ENCODE measurements at places on chromosomes 6 and 20. TPM values are rescaled to one million over a fixed set of nuclear protein-coding genes. Genes with fewer than 3 reads are reported as not detected.

DNA sequence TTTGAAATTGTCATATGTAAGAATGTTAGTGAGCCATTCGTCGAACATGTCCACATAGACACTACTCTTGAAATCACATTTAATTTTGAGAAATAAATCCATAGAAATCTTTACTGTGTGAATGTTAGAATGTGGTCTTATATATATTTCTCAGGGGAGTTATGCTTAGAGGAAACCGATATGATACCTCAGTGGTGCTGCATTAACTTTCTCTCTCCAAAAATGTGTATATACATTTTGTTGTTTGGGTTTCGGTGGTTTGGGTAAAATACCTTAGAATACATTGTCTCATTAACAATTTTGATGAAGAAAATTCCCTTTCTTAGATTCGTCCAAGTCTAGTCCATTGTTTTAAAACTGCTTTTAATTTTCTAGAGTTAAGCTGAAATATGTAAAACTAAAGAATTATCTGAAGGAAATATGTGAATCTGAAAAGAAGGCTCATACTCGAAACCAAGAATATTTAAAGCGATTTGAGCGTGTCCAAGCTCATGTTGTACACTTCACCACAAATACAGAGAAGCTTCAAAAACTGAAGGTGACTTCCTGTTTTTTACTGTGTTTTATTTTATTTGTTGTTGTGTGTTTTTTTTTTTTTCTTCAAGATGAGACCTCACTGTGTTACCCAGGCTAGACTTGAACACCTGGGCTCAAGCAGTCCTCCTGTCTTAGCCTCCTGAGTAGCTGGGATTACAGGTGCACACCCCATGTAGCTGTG lies 10.3 kb downstream of the KIZ start:
- DNase-seq, result no peak

DNA sequence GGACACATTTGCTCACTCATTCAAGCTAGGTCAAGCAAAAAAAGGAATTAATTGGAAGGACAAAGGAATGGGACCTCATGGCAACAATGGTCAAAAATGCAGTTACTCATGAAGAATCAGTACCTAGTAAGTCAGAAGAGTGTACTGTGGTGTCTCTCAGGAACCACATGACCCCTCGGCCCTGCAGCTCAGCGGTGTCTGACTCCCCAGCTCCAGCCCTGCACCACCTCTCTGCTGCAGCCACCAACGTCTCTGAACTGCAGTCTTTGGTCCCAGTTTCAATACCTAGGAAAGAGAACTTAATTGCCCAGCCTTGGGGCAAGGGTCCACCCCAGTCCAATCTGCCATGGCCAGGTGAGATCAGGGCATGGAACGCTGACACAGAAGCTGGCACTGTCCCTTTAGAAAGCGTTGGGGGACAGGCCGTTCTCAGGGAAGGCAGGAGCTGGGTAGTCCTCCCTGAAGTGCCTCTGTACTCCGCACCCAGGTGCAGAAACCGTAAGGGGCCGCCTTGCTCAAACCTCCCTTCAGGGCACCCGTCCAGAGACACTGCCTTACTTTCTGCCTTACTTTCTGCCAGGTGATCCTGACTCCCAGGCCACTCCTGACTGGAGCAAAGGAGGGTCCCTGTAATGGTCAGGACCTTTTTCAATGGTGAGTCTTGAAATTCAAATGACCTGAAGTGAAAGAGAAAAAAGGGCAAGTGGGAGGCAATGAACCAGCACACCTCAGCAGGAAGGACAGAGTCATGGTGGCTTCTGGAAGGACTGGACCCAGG lies 13.2 kb upstream of the NELFCD start:
- no peak for DNase-seq

GRCh38 chr6:88167352-88167937 lies 1.3 kb upstream of the CNR1 start:
- DNase-seq, result no peak

- no peak for DNase-seq
Observed at GRCh38 chr6:3882866-3883265, 33.7 kb downstream of the FAM50B start.

DNA sequence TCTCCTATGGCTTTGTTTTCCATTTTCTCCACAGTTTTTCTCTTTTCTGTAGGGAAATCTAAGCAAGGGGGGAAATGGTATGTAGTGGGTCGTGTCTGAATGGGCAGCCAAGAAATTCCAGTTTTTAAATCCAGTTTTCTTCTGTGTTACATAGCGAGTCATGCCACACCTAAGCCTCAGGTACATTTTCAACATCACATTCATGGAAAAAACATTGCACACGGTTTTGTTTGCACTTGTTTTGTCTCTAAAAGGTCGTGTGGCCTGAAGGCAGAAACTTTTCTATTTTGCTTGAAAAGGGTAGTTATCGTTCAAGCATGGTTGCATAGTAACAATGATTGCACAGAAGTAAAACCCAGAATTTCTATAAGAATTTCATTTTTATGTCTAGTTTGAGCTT lies 70.5 kb downstream of the MOXD1 start:
- no peak for DNase-seq

- no peak for DNase-seq
Observed at GRCh38 chr20:32037929-32038328, 14.1 kb upstream of the HCK start.

- DNase-seq, result peak; percentile 90
Observed at GRCh38 chr6:167764713-167765479, 61.8 kb upstream of the AFDN start.

GRCh38 chr20:23484081-23484480 lies 6.8 kb upstream of the CST8 start:
- no peak for DNase-seq

GRCh38 chr6:108163267-108163643 lies 2.6 kb upstream of the NR2E1 start:
- no peak for DNase-seq

GRCh38 chr6:170188571-170189001 lies 102.3 kb downstream of the DLL1 start:
- DNase-seq, result no peak

GRCh38 chr6:36431197-36431596 lies 11.5 kb downstream of the PXT1 start:
- no peak for DNase-seq

GRCh38 chr20:37369846-37370245 lies 23.9 kb downstream of the SRC start:
- DNase-seq, result no peak

- DNase-seq, result no peak
Observed at GRCh38 chr6:14023855-14024254, 93.7 kb upstream of the CD83 start.

DNA sequence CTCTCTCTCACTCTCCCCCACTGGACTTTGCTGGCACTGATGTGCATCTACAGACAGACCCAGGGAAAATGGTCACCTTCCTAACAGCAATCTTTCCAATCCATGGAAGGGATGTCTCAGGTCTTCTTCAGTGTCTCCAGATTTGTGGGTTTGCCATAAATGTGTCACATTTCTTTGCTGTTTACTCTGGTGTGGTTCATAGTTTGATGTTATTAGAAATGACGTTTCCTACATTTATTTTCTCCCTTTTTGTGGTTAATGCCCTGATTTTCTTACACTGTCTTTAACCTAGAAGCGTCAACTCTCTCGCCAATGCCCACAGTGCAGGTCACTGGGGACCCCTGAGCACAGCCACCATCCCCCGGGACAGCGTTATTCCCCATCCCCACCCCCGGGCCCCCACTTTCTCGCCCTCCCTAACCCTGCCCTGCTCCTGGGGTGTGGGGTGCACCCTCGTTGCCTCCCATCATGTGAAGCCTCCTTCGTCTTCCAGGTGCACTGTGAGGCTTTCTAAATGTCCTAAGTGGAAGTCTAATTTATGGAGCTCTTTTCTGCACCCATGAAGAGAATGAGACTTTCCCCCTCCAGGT lies 86.5 kb downstream of the YTHDF1 start:
- no peak for DNase-seq

- no peak for DNase-seq
Observed at GRCh38 chr6:34227761-34228421, 8.8 kb upstream of the HMGA1 start.

- DNase-seq, result peak; percentile 86
Observed at GRCh38 chr20:54070187-54070987, at the start of gene BCAS1. Gene BCAS1, minus strand, starts transcription at chr20:54070594. Its CDS starts 11,876 bp downstream, at chr20:54058718.

Gene TTLL9
- not detected for total RNA-seq

Gene NKAPL
- not detected for total RNA-seq

Gene GHRH
- total RNA-seq, result not detected

Gene RAMACL
- total RNA-seq, result not detected

Gene SLC35A1
- 15.6 TPM for total RNA-seq

Gene WFDC10B
- not detected for total RNA-seq

Gene PGC
- 225 TPM for total RNA-seq

Gene SPATS1
- total RNA-seq, result not detected

Gene FOXQ1
- 39.8 TPM for total RNA-seq

Gene RBM24
- total RNA-seq, result 1.2 TPM

Gene MMP24
- total RNA-seq, result 0.28 TPM

Gene BIRC7
- 0.27 TPM for total RNA-seq

Gene CRISP2
- not detected for total RNA-seq
